Posterior vena cava (tissue), 2 donors: ENCODE measurements at places on chromosomes 16 and 17. TPM values are rescaled to one million over a fixed set of nuclear protein-coding genes. Genes with fewer than 3 reads are reported as not detected.

PRSS33 gene
- total RNA-seq, result not detected

KLHL36 gene
- 49.4 TPM for total RNA-seq

HOXB8 gene
- 0.19 TPM for total RNA-seq

SSTR5 gene
- not detected for total RNA-seq
